ENCODE measurements at places on chromosomes 12 and 14.

GRCh38 chr14:89445273-89445973 is 28.4 kb upstream of the FOXN3 start:
- peak; percentile 33 for DNase-seq

GRCh38 chr12:120625557-120626419 is 14.6 kb upstream of the CABP1 start:
- DNase-seq: no peak

DNA sequence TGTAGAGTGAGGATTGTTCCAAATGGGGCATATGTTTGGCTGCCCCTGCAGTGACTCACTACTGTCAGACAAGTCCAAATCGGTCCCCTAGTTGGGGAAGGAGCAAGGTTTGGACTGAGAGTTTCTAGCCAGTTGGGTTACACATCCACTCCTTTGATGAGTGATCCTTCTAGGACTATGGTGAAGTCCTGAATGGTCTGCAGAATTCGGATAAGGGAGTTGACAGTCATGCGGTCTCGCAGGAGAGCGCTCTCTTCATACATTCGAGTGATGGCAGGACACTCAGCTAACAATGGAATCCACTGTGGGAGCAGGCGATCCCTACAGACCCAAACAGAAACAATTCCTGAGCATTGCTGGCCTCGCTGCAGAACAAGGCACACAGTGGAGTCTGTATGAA is 61.5 kb upstream of the SINHCAF start:
- no peak for DNase-seq

DNA sequence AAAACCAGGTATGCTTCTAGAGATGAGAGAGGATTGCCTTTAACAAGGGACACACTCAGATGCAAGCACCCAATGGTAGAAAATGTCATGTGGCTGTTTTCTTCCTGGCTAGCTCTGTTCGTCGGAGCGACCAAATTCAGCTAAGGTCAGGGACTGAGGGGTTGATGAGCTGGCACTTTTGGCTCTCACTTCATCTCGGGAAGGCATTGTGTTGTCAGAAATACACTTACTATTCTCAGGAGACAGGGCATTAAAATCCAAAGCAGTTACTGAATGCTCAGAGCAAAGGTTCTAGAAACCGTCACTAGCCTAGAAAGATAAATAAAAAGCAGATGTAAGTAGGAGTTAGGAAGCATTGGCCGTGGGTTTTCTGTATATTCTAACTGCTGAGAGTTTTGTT is 275.7 kb upstream of the SSTR1 start:
- DNase-seq: no peak

GRCh38 chr12:52521175-52521567 is 977 bp upstream of the KRT5 start:
- no peak for DNase-seq

DNA sequence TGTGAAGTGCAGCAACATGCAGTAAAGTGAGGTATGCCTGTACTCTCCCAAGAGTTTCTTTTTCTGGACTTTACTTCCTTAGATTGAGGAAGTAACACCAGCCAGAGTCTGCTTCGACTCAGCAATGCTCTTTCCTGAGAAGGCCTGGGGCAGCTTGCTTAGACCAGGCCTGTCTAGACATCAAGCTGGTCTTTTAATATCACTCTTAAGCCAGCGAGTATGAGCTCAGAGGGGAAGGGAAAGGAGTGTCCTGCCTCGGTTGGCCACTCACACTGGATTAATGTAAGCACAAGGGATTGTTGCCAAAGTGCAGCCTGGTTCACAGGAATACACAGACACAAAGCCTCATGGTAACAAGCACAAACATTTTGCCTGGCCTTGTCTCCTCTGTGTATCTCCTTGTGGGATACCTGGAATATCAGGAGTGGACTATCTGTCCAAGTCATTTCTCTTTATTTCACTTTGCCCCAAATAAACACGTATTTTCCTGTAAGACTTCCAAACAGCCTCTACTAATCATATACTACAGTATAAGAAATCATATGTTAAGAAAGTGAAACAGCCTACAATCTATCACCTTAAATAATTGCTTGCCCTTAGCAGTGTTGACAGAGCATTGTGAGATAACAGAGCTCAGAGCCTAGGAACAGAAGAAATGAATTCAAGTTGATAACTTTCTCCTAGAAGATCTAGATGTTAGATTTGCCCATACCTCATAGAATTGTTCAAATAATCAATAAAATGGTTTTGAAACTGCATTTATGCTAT is 121.2 kb upstream of the DAAM1 start:
- peak; percentile 17 for DNase-seq

DNA sequence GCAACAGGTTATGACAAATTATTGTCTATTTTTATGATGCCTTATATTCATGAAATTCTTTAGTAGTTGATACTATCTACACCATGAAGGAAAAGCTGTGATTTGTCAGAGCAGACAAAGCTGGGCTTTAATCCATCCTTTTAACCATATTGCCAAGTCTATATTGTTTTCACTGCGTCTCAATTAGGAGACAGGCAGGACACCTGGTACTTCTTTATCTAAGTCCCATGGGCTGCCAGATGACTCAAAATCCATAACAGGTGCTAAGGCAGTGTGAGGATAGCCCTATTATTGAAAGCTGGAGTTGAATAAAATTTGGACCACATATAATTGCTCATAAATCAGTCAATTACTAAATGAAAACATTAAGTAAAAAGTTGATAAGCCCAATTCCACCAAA is 22.6 kb downstream of the INSM2 start:
- DNase-seq: no peak

DNA sequence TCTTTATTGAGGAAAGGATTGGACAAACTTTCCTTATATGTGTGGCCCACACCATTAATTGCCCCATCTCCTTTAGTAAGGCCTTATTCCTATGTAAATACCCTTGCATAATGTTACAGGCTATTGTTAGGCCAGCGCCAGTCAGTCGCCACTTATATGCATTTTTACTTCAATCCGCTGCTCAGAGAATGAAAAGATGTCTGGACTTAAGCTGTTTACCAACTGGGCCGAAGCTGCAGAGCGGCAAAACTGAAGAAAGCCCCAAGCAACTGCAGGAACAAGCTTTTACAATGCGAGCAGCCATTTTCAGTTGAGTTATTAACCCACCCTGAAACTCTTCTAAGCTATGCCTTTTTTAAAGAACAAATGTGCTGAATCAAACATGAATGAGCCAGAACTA is 92.1 kb upstream of the OTX2 start:
- no peak for DNase-seq

DNA sequence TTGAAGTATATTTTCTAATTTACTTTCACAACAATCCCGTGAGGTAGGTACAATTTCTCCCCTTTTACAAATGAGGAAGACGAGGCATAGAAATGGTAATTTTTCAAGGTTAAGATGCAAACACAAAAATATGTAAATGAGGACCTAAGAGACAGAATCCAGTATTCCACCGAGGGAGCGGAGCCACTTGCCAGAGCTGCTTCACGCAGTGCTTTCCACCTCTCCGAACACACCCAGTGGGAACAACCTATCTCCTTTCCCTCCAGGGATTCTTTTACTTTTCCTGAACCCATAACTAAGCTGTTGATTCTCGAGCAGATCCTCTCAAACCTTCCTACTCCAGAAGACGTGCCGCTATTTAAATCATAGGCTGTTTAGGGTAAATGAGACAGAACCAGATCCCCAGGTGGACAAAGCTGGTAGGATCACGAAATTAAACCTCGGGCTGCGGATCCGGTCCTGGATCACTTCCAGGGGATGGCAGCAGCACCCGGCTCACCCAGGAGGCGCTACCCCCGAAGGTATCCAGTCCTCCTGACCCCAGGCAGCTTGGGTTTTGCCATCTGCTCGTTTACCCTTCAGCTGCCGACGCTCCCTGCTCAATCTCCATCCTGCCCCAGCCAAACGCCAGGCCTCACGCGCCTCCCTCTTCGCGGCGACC is 1.5 kb downstream of the DDHD1 start:
- peak; percentile 35 for DNase-seq

DNA sequence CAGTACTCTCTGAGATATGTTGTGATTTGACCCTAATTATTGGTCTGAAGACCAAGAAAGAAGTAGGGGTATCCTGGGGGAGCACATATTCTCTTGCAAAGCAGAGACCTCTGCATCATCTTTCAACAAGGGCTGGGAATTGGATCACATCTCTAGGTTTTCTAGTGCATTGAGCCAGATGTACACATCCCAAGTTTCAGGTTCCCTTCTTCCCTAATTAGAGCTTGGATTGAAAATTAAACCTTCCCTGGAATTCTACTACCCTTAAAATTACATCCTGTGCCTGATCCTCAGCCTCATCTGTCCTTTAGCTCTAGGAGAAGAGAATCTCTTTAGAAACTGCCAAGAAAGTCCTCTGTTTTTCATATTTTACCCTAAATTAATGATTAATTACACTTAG is 839.6 kb downstream of the SLC6A15 start:
- no peak for DNase-seq

GRCh38 chr14:73796893-73797542 is 54.6 kb upstream of the PTGR2 start:
- DNase-seq: peak; percentile 37

- no peak for DNase-seq
Observed at GRCh38 chr14:73651005-73651404, 6.2 kb downstream of the DNAL1 start.

DNA sequence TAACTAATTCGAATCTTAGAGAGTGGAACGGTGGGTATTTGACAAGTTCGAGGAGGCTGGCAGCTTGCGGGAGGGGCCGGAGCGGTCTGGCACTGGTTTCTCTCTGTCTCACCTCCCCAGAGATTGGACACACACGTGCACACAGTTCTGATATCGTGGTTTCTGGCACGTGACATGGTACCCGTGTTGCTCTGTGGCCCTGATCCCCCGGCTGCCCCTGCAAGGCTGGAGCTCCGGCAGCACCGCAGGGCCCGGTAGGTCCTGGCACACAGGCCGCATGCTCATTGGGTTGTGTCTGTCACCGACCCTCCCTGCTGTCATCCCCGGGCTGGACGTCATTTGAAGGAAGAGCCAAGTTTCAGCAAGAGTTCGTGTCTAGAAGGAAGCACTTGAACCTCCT is 82.7 kb downstream of the PPP2R5C start:
- DNase-seq: no peak

DNA sequence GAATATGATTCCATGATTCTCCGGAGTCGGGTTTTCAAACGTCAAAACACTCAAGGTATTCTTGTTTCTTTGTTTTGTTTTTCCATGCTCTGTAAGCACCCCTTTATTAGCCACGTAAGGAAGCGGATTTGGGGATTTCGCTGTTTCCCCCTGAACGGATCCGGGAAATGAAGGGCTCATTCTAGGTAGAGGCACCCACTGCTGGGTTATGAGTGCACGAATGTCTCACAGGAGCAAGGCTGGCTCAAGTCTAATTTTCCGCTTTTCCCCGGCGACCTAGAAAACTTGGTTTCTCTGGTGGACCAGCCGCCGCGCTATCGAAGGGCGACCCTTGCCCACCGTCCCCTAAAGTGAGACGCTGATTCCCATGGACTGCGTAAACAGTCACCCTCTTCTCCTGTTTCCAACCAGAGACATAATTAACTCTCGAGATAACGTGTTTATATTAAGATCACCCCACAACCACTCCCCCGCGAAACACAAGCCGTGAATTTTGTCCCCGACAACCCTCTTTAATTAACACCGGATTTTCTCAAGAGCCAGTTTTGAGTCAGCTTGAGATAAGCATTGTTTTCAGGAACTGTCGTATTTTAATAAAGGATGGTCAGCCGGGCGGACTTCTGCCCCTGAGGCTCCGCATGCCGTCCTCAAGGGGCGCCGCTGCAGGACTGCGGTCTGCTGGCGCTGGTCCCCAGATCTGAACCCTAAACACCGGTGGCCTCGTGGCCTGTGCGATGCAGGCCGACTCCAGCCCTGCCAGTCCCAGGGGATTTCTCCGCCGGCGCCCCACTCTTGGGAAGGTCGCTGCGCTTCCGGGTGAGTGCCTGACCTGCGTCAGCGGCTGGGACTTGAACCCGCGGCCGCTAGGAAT is 515 bp upstream of the ABCC9 start:
- DNase-seq: peak; percentile 26

DNA sequence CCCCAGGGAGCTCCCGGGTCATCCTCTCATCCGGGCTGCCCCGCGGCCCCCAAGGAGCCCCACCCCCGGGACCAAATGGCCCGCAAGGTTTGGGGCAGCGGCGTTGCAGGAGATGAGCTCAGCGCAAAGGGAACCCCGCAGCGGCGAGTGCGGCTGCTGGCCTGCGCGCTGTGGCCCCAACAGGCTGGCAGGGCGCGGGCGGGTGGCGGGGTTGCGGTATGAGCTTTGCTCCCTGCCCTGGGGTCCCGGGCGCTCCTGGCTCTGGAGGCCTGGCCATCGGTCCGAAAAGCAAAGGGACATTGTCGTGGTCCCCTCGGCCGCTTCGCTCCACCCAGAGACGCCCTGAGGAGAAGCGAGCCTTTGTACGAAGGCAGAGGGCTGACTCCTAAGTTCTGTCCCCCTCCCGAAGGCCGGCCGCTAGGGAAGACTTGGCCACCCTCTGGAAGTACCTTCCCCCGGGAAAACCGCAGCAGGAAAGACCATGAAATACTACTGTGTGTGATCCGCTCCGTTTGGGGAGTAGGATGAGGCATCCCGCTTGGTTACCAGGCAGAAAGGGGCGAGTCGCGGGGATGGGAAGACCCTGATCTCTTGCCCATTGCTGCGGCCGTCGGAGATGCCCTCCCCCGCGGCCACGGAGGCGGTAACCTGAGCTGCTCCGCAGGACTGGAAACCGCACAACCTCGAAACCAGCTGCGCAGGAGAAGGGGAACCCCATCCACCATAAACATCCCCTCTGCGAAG is 620 bp upstream of the NID2 start:
- DNase-seq: peak; percentile 83

DNA sequence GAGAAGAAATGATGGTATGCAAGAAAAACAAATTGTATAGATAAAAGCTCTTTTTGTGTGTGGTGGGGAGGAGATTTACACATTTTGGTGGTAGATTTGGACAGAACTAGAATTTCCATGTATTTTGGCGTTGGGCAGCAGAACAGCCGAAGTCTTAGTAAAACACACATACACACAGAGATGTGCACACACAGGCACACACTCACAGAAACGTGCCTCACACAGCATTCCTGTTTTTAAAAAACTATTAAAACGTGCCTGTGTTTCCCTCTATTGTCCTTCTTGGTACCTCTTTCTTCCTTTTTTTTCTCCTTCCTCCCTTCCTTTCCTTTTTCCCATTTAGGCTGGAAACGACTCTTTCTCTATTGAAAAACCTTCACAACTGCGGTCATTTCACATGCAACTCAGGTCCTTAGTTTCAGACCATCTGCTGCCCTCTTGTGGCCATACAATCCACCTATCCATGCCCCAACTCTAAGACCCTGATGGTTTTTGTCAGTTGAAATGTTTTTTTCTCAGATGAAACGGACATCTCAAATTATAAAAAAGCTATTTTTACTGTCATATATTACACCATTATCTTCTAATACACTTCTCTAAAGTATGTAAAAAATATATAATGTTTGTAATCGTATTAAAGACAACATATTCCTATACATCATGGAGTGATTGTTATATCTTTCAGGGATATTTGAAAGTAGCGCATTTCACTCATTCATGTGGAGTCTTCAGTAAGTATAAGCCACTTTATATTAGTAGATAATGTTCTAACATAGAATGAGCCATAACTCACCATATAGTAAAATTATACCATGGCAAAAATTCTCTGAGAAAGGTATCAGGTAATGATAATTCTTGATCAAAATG is 386.7 kb upstream of the NOVA1 start:
- peak; percentile 31 for DNase-seq
